Activated CD4-positive, alpha-beta T cell treated with anti-CD3 and anti-CD28 coated beads, Interleukin-2, amount 50 U/mL, for 1 hour (primary cell): ENCODE measurements at places on chromosomes 4 and X.
A peak's percentile ranks its signal among the peaks of the same experiment; 100 is the strongest.

GRCh38 chr4:185774845-185775680 lies 36.9 kb downstream of the SORBS2 start:
- DNase-seq: no peak

GRCh38 chrX:39309018-39309635 lies 507.9 kb downstream of the MID1IP1 start:
- DNase-seq: peak; percentile 43

DNA sequence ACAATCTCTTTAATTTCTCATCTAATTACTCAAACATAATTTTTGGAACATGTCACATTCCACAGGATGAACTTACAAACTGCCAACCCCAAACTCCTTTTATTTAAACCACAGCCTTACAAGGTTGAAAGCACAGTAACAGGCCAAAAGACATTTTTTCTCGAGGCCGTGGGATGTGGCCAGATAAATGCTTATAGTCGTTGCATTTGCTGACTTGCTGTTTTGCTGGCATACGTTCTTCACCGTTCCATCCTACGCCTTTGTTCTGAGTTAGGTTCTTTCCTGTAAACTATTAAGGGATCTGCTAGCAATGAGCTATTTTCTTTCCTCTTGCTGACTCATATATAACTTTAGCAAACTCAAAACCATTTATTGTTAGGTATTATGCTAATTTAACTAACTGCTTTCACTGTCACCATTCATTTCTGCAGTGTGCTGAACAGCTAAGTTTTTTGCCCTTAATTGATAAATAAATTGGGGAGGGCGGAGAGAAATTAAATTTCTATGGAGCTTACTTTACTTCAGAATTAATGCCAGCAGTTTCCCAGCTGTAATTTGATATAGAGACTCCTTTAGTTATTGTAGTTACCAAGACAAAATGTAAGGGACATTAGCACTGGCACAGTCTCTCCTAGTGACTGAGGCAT lies 135.1 kb upstream of the PACRGL start:
- no peak for DNase-seq

DNA sequence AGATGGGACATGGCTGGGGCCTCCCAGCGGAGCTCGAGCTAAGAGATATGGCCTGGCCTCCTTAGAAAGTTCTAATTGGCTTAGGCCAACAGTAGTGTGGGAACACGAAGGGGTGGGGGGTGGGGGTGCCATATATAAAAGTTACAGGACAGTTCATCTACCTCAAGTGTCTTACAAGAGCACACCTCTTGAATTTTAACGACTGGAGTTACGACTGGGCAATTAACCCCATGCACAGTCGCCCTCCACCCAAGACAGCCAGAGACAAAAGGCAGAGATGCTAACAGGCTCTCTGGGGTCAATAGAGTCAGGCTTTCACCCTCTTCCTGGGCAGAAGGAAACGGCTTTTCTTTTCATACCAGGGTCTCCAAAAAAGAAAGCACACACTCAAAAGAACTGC lies 302.2 kb downstream of the BCOR start:
- no peak for DNase-seq

DNA sequence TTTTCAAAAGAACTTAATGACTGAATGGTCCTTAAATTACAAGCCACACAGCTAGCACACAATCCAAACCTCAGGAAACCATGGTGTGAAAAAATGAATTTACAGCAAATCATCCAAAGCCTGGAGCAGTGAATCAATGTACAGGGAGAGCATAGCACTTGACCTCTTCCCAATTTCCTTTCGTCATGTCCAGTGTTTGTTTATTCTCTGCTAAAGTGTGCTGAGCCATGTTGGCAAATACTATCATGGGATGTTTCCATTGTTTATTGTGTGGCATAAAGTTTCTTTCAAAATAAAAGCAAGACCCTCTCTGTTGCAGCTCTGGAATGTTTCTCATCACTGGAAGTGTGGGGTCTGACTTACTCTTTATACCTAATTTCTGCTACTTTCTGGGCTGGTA lies 25.4 kb upstream of the FAM47B start:
- no peak for DNase-seq

GRCh38 chr4:173879509-173879908 lies 349.5 kb upstream of the HAND2 start:
- DNase-seq: no peak

GRCh38 chr4:122797405-122798094 lies 29.1 kb upstream of the FGF2 start:
- no peak for DNase-seq

DNA sequence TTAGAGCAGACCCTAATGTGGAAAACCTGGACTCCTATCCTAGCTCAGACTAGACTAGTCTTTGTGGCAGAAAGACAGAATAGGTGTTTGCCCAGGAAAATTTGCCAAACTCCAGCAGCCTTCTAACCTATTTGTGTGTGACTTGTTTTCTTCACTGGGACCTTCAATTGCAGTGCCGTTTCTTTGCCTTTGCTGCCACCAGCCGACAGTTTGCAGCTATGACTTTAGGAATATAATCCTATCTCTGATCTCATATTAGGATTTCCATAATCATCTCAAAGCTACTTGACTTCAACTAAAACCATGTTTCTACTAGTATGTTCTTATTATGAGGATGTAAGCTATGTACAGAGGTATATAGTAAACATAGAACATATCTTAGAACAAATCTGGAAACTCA lies 60.2 kb upstream of the PGAM4 start:
- DNase-seq: peak; percentile 1

DNA sequence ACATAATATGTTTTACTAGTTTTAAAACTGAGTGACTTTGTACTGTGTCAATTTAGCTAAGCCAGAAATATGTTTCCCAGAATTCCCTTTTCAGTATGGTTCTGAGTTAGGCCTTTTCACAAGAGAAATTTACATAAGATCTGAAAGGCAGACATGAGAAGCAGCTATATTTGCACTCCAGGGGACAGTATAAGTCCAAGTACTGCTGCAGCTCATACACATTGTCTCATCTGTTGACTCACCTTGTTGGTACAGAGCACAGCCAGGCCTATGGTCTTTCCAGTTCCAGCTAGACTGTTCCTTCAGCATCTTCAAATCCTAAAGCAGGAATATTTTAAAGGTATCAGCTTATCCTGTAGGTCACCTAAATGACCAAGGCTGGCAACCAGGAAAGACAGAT lies 53.5 kb downstream of the BMP3 start:
- no peak for DNase-seq

GRCh38 chr4:123093236-123093635 lies 170.8 kb upstream of the NUDT6 start:
- DNase-seq: no peak

DNA sequence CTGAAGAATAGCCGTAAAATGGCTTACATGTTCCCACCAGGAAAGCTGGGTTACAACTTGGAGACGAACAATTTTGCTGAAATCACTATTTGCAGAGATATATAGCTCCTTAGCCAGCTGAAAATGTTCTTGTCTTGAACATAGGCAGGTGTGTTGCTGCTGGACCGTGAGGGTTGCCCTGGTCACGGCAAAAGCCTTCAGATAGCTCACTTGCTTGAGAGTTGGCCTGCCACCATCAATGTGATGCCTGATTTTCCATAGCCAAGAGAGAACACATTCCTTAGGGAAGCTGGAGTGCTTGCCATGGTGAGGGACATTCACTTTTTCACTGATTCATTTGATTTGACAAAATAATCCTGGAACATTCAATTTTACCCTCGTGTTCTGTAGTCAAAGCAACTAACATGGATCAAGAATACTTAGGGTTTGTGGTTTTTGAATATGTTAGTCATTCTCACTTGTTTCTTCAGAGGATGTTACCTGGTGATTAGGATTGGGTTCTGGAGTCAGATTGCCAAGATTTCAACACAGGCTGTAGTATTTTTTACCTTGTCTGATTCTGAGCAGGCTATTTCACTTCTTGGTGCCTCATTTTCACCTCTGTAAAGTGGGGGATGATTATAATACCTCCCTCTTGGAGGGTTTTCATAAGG lies 536.9 kb downstream of the RAPGEF2 start:
- DNase-seq: no peak

DNA sequence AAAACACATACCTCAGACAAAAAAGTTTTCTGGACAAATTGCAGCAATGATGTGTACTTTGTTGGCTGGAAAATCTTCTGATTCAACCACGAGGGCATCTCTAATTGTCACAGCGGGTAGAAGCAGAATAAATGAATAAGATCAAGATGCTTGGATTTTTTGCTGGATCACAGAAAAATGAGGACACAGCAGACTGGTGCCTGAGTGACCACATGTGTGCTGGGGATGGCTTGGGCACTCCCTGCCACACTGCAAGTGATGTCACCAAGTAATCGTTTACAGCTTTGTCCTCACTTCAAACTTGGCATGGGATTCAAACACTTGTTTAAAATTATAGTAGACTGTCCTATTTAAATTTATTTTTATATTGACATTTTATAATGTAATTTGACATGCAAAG lies 557.0 kb downstream of the SPRY1 start:
- no peak for DNase-seq

GRCh38 chr4:82753238-82753637 lies 45.4 kb downstream of the SCD5 start:
- no peak for DNase-seq

DNA sequence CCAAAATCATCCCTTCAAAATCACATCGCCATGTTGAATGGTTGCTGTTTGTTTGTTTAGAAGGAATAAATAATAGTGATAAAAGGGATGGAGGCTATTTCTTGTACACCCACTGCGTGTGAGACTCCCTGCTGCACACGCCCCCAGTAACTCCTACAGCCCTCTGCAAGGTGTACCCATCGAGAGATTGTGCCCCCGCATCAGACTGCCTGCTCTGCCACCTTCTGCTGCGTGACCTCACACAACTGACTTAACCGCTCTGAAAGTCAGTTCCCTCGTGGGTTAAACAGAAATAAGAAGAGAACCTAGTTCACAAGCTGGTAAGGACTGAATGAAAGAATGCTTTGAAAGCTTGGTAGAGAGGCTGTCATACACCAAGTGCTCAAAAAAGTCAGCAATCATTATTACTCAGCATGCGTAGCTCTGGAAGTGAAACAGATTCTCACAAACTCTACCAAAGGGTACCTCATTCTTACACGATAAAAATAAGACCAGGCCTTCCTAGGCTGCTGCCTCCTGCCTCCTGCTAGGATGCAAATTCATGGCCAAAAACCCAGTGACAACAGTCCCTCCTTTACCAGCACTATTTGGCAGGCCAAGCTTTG lies 147.1 kb downstream of the CPEB2 start:
- no peak for DNase-seq

GRCh38 chrX:113580486-113580885 lies 739.9 kb upstream of the AMOT start:
- DNase-seq: no peak
